ENCODE measurements at places on chromosomes 1 and 21.

DNA sequence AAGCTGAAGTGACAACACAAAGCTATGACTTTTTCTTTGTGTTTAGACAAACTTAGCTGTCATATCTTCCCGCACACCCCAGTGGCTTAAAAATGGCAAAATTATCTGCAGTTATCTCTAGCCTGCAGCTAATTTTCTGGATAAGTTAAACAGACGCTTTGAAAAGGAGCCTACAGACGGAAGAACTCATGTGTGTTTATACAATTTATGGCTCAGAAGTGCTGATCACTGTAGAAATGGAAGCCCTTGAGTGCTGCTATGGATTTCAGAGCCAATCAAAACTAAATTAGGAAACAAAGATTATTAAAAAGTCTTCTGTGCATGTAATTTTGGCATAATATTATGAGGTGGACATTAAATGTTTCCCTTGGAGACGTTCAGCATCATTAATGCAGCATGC is 11.6 kb downstream of the NTNG1 start:
- DNase-seq, result no peak

GRCh38 chr1:208100906-208101305 is 143.3 kb downstream of the PLXNA2 start:
- DNase-seq, result no peak

DNA sequence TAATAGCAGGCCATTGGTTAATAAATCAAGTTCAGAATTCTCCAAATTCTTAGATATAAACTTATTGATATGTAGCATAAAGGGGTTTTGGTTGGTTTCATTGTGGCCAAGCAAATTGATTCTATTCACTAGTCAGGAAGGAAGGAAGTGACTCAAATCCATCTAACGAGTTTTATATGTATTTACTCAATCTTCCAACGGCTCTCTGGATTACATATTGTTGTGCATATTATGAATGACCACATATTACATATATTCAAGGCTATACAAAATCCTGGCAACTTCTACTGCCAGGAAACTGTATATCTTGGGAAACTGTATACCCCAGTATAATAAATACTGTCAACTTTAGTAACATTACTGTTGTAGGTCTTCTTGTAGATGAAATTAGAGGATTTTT is 20.1 kb upstream of the PDE4B start:
- no peak for DNase-seq

- DNase-seq, result no peak
Measured at GRCh38 chr21:19864476-19864875, 1133.7 kb upstream of the NCAM2 start.

- no peak for DNase-seq
Measured at GRCh38 chr1:89631816-89632656, 884 bp upstream of the LRRC8C start.

DNA sequence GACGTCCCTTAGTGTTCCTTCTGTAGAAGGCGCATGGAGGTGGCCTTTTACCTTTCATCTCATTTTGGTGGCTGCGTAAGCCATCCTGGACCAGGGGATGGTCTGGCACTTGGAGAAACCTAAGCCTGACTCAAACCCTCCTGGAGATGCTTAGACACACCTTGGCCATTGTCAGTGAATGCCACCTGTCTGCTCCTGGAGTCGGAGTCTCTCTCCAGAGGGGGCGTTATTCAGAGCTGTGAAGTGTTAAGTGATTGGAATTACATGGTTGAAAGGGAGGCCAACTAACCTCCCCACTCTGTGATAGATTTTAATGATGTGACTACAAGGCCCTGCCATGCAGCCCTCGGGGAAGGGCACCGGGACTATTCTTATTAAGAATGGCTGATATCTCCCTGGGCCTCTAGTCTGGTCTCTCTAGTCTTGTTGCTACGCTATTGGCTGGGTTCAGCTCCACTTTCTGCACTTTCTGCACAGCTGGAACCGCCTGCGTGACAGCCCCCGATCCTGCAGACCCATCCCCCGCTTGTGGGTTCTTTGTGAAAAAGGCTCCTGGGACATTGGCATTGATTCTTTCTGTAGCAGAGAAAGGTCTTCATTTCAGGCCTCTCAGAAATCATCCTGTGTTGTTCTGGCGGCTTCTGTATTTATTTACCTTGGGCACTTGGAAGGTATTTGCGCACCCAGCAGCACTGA is 4.2 kb downstream of the RASSF5 start:
- DNase-seq, result no peak

- DNase-seq, result no peak
Measured at GRCh38 chr1:67677930-67678329, 7.1 kb upstream of the GADD45A start.

DNA sequence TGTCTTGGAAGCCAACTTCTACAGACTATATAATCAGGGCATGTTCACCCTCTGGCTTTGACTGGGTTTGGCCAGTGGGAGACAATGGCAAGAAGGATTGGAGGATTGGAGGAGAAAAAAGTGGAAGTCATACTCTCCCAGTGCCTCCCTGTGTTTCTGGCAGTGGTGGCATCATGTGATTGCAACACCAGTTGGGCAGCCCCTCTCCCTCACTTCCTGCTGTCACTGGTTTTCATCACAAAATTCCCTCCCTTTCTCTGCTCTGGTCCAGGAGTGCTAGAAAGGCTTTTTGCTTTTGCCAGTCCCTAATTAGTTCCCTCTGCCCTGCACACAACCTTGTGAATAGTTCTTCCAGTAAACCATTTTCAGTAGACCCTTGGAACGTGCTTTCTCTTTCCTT is 3.7 kb upstream of the QSOX1 start:
- no peak for DNase-seq

GRCh38 chr1:71835442-71835813 is 446.9 kb downstream of the NEGR1 start:
- DNase-seq, result no peak

DNA sequence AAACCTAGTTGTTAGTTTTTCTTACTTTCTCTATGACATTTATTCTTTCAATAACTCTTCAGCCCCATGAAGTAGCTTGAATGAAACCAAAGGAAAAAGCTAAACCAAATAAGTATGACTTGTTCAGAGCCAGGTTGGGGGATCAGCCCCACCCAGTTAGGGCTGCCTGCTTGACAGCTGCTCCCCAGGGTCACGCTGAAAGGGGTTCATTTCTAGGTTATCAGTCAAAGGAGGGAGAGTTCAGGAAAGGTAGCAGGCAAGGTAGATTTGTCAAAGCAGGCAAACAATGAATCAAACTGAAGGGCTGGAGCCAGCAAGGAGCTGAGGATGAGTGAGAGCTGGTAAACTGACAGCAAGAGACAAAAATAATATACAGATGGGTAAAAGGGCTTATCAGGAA is 3.1 kb upstream of the S100A11 start:
- DNase-seq, result no peak

GRCh38 chr1:41613689-41614574 is 129.4 kb upstream of the EDN2 start:
- no peak for DNase-seq

DNA sequence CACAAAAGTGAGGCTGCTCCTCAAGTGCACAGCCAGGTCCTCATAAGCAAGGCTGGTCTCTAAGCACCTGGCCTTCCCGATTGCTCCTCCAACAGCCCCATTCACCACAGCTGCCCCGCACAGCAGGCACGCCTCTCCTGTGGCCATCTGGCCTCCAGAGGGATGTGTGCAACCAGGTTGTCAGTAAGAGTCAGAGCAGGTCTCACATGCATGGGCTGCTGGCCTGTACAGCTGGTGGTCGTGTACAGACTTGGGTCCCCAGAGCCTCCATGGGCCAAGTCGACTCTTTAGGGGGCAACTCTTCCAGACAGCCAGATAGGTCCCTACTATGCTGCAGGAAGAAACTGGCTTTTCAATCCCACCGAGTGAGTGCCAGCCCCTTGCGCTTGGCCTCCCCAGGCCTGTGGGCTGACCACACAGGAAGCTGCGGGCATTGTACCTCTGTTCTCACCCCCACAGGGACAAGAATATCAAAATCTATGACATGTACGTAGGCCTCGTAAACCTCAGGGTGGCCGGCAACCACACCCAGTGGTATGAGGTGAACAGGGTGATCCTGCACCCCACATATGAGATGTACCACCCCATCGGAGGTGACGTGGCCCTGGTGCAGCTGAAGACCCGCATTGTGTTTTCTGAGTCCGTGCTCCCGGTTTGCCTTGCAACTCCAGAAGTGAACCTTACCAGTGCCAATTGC is 1.4 kb downstream of the PRSS38 start:
- DNase-seq, result no peak

GRCh38 chr1:185733818-185734735 is at the start of gene HMCN1:
TSS of gene HMCN1 (plus strand) at chr1:185734391. CDS start at chr1:185734780, 389 bp downstream.
- DNase-seq, result peak; percentile 32

GRCh38 chr1:59419361-59420140 is 122.7 kb downstream of the FGGY start:
- DNase-seq, result no peak

DNA sequence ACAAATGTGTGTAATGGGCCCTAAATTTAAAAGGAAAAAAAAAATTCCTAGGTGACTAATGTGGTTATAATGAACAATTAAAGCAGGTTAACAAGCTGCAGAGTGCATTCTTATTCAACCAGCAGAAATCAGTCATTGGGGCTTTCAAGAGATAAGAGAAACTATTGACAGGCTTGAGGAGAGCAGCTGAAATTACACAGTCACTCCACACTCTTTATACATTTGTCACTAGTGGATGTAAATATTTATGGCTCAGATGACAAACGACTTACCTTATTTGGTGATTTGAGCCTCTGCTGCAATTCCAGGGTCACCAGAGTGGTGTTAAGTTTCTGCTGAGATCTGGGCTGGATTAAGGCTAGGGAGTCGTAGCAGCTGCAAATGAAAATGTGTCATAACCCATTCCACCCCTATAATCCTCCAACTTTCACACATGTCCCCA is 896.3 kb downstream of the TTLL7 start:
- DNase-seq, result no peak

DNA sequence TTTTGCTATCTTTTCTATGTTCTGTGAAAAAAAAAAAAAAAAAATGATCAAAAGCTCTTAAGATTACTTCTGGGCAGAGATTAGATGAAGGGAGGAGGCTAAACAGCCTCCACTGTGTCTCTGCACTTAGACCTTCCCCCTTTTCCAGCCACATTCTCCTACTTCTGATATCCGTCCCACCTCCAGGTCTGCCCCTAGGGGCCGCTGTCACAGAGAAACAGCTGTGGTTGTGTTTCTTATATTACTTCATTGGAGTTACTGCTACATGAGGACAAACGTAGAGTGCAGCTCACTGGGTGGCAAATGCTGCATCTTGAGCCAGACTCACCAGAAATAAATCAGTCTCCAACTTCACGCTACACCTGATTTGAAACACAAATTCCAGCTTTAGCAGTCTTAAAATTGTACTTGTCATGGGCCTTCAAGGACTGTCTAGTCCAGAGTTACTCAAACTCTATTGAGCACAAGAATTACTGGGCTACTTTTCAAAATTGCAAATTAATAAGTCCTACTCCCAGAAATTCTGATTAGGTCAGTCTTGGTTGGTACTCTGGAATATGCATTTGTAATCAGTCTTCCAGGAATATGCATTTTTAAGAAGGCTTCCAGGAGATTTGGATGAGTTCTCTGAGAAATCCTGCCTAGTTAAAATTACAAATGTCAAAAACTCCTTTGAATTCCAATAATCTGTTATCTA is 125.2 kb upstream of the PTBP2 start:
- peak; percentile 32 for DNase-seq

DNA sequence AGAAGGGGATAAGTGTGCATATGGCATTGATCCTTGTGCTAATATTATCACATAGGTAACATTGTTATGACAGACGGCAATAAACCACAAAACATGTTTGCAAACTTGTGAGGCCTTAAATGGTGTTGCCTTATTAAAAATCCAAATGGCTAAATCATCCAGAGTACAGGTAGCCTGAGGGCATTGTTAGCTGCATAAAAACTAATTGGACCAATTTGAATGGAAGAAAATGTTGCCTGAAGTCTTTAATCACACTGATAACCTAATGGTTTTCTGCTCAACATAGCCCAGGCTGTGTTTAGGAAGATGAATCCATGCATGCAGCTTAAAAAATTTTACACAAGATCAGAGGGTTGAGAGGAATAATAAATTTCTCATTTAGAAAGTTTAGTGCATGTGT is 19.4 kb upstream of the LRRC53 start:
- DNase-seq, result no peak

DNA sequence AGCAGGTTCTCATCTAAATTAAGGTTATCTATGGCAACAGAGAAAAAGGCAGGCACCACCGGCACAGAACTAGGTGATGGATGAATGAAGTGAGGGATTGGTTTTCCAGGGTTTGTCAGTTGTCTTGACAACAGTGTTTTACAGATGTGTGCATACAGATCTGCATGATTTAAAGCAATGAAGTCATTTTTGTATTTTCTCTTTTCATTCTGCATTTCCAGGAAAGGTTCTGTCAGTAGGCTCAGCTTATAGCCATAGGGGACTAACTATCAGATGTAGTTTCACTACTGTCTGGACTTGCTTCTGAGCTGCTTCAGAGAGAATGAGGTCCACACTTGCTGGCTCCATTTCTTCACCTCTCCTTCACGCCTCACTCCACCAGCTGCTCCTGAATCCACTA is 98.2 kb upstream of the LMO4 start:
- DNase-seq, result no peak

DNA sequence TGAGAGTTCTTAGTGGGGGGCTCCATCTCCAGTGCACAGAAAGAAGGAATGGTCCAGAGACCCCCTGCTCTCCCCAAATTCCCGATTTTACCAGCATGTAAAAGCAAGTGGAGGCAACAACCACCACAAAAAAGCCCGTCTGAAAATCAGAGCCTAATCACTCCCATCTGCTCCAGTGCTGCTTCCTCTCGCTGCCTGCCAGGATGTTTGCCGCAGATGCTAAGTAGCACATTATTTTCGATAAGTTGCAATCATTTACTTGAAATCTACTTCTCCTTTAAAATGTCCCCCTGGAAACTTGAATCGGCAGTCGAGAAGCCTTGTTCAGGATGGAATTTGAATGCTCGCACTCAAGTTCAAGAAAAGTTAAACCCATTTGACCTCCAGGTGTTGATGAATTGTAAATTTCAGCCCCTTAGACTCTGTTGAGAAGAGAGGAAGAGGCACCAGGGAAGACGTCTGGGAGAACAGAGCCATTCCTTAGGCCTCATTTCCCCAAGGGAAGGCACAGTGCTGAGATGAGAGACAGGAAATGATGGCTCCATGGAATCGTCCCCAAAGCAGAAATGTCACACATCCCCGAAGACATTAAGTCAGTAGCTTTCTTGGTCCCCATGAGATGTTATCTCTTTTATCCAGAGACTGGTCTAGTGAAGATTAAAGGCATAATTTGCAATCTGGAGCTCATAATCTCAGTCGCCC is 221.3 kb downstream of the PBX1 start:
- DNase-seq, result no peak

DNA sequence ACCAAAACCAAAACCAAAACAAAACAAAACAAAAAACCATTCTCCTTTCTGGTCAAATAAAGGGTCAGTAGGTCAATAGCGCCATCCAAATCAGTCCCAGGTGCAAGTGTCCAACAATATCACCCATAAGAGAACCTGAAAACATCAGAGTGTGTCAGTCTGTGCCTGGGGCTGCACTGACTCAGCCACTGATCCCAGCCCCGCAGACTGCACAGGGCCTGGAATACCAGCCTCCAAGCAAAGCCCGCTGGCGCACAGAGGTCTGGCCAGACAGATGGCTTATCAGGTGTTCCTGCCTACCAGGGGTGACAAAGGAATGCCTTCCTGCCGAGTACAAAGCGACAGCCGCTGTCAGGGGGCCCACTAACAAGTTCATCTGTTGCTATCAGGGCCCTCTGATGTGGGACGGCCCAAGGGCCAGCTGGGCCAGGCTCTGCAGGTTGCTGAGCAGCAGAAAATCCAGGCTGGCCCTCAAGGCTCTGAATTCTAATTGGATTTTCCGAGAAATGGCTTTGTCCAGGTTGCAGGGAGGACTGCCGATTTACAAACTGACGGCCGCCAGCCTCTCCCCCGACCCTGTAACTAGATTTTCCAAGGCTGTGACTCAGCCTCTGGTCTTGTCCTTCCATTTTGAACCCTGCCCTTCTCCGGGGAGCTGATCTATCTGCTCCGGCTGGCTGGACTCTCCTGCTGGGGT is 13.7 kb upstream of the TMEM51 start:
- DNase-seq, result no peak
